DMS53 (cell line): ENCODE measurements at places on chromosomes 6 and 20.

DNA sequence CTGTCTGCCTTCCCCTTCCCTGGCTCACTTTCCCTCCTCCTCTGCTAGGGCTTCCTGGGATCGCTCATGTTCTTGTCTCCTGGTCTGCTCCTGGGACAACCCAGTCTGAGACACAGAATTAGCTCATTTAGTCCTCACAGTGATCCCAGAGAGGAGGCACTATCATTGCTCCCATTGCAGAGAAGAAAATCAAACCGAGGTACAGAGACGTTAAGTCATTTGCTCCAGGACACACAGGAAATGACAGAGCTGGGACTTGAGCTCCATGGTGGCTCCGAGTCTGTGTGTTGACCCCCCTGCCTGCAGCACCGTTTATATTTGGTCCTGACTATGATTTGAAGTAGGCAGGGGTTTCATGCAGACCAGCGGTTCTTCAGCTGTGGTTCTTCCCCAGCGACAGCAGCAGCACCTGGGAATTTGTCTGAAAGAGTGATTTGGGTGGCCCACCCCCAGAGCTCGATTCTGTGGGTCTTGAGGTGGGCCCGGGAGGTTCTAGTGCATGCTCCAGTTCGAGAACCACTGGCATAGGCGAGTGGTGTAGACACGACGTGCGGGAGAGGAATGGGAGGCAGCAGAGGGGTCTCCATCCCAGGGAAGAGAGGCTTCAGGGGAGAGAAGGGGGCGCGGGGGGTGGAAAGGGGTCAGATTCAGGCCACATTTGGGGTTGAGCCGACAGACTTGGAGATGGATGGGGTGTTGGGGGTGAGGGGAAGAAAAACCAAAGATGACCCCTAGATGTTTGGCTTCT is 24.7 kb downstream of the PCK1 start:
- no peak for DNase-seq

DNA sequence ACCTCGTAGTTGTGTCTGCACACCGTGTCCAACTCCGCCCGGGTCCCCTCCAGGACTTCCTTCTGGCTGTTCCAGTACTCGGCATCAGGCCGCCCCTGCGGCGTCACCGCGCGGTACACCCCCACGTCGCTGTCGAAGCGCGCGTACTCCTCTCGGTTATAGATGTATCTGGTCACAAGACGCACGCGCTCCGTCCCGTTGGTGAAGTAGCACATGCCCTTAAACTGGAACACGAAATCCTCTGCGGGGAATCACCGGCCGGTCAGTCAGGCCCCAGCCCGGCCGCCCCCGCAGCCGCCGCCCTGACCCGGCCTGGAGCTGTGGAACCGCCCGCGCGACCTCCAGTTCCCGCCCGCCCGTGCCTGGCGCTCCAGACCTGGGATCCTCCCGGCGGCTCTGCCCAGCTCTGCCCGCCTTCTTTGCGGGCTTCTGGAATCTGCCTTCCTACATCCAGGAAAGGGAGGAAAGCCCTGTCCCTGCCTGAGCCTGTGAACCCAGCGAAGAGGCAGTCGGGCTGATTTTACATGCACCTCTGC is 1.6 kb downstream of the HLA-DQB1 start:
- DNase-seq: peak; percentile 73

- no peak for DNase-seq
Observed at GRCh38 chr6:21996425-21997118, 300.3 kb downstream of the PRL start.

- DNase-seq: no peak
Observed at GRCh38 chr6:168314948-168315347, 4.6 kb downstream of the DACT2 start.

DNA sequence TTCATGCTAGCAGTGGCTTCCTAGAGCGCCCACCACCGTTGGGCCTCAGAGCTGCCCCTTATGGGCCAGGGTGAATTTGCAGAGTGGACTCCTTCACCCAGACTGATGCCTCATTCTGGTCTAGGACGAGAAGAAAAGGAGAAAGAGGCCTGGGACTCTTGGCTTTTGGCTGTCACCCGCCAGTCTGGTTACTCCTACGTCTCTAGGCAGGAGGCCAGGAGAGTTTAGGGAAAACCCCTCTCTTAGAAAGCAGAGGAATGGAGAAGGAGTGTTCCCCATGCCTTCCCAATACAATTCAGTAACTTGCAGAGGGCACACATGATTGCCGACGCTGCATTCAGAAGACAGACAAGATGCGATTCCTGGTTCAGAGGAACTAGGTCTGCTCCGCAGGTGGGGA is 70.1 kb downstream of the CDC5L start:
- no peak for DNase-seq

DNA sequence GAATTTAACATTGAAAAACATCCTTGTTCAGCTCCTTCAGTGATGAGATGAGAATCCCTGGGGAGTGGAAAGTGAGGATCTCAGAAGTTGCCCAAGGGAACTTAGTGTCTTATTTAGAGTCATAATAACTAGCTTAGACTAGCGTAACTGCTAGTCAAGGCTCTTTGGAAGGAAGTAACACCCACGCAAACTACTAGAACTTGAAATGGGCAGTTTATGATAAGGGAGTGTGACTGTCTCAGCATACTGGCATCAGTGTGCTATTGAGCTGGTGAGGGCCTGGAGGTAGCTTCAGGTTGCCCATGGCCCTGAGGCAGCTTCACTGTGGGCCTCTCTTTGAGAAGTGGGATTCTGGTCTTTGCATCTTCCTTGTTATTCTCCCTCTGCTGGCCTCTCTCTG is 40.1 kb downstream of the SLX4IP start:
- DNase-seq: no peak

DNA sequence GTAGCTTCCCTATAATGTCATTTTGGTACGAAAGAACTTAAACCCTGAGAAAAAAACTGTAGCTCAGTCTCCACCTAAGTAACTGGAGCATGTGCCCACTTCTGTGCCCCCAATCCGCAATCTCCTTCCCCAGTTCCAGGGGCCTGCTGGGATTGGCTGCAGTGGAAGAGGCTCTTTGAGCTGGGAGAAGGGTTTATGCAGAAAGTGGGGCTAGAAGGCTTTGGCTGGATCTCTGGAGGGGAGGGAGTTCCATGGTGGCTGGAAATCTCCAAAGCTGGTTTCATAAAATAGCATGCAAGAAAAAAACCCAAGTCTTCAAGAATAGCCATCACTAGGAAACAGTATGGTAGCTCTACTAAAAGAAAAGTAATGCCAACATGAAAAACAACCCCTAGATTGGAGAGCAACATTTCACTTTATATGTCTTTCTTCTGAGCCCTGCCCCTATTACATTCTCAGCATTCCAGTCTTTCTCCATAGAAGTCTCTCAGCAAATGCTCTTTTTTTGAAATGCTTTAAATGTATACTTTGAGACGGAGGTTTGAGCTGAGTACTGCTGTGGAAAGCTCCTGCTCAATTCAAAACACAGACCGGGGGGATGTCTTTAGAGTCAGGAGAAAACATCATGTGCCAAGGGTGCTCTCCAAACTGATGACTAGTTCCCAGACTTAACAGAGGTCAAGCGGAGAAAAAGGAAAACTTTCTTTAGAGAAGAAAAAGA is 36.0 kb upstream of the FOXO3 start:
- DNase-seq: no peak

DNA sequence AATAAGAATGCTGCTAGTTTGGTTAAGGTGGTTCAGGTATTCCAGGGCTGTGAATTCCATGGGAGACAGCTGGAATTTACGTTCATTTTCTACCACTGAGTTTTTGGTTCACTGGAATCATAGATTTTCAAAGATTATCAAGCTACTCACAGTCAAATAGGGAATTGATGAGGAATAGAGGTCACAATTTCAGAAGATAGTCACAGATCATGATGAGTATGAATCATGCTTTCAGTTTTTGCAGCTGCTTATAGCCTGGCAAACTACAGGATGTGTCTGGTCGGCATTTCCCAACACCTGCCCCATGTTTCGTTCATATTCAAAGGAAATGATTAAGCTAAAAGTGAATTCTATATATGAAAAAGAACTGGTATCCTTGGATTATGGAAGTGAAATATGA is 58.7 kb downstream of the BCKDHB start:
- peak; percentile 71 for DNase-seq

DNA sequence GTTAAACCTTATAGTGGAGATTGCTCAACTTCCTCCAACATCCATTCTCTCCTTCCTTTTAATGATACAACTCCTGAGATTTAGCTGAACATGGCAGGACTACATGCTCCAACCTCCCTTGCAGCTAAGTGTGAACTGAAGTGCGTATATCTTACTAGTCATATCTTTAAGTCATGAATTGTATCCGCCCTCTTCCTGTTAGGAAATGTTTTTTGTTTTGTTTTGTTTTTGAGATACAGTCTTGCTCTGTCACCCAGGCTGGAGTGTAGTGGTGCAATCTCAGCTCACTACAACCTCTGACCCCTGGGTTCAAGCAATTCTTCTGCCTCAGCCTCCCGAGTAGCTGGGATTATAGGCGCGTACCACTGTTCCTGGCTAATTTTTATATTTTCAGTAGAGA is 8.8 kb upstream of the OSTM1 start:
- DNase-seq: no peak

DNA sequence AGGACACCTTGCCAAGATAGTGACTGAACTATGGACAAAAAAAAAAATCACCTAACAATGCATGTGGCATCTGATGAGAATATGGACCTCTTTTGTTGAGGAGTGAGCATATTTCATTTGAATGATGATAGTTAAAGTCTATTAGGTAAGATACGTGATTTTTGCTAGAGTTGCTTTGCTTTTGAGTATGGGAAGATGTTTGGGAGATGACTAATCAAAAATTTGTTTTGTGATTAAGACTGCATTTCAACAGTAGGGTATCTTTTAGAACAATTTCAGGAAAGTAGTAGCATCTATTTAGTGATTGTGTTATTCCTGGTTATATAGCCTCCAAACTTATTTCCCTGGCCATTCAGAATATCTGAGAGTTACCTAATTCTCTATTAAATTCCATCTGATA is 878.6 kb upstream of the CITED2 start:
- no peak for DNase-seq
